ENCODE measurements at places on chromosomes 6 and 20.

- DNase-seq = peak; percentile 88
These were observed 104.3 kb downstream of the RNF144B start for GRCh38 chr6:18491308-18492045.

DNA sequence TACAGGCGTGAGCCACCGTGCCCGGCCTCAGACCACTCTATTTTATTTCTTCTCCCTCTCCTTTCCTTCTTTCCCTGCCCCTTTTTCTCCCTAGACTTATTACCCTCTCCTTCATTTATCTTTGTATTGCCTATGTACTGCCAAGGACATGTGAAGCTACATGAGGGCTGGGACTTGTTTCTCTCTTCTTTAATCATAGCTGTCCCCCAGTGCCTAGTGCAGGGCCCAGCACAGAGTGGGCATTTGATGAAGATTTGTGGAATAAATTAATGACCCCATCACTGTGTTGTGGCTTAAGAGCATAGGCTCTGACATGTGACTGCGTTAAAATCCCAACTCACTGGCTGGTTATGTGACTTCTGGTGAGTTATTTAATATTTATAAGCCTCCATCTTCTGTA lies 6.0 kb downstream of the DOK5 start:
- DNase-seq = no peak

DNA sequence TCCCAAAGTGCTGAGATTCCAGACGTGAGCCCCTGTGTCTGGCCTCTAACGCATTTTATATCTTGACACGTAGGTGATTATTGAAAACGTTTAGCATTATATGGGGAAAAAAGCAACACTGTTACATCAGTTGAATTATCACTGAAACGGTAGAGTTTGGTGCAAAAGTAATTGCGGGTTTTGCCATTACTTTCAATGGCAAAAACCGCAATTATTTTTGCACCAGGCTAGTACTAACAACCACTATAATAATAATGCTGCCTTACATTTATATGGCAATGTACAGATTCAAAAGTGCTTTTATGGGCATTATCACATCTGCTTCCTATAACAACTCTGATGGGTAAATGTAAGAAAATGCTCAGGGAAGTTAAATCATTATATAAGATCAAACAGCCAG lies 57.3 kb downstream of the OPRM1 start:
- no peak for DNase-seq

DNA sequence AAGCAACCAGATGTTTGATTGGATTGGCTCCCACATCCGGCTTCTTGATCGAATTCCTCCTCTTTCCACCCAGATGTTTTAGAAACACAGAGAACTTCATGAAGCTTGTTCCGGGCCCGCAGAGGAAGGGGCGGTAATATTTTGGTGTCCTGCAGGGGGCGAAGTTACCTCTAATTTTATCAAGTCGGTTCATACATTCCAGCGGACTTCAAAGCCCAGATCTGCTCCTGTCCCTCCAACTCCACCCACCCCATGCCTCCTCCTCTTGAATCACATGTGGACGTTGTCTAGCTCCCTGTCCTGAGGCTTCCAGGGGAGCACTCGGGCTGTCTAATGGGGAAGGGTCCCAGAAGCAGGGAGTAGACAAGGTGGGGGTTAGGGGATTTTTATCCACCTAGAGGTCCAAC lies 2.9 kb upstream of the BMP6 start:
- peak; percentile 77 for DNase-seq

- no peak for DNase-seq
These were observed 172.2 kb upstream of the SNX9 start for GRCh38 chr6:157650801-157651200.

DNA sequence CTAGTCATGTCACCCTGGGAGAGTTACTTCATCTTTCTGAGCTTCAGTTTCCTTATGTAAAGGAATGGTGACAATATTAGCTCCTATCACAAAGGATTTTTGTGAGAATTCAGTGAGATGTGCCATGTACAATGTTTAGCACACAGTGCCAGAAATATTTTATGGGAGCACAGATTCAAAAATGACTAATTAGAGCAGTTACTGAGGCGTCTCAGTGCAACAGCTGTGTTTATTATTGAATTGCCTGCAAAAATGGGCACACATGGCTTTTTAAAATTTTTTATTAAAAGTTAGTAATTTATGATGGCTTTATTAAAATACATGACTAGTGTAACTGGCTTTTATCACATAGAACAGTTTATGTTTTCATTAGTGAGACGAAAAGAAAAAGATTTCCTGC lies 134.3 kb upstream of the AHI1 start:
- no peak for DNase-seq

- DNase-seq = no peak
These were observed 23.0 kb downstream of the KCNK5 start for GRCh38 chr6:39206250-39206721.

DNA sequence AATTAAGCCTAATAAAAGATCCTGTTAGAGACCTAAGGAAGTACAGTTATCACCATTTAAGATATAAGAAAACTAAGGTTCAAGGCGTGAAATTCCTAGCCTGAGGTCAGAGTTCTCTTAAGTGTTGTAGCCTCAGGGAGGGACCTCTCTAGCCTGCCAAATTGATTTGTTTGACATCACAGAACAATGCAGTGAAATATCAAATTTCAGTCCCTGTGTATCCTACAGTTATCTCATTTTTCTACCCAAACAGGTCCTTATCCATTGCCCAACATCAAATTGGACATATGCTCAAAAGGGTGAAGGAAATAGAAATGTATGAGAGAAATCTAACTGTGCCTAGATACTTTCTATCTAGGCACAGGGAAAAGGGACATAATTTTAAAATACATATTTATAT lies 63.0 kb downstream of the NCOA7 start:
- DNase-seq = no peak

- DNase-seq = no peak
These were observed 34.0 kb downstream of the PREX1 start for GRCh38 chr20:48793776-48794175.

GRCh38 chr20:59728722-59729430 lies 124.5 kb downstream of the PHACTR3 start:
- DNase-seq = no peak

GRCh38 chr6:148332088-148332487 lies 10.6 kb upstream of the SASH1 start:
- DNase-seq = no peak

DNA sequence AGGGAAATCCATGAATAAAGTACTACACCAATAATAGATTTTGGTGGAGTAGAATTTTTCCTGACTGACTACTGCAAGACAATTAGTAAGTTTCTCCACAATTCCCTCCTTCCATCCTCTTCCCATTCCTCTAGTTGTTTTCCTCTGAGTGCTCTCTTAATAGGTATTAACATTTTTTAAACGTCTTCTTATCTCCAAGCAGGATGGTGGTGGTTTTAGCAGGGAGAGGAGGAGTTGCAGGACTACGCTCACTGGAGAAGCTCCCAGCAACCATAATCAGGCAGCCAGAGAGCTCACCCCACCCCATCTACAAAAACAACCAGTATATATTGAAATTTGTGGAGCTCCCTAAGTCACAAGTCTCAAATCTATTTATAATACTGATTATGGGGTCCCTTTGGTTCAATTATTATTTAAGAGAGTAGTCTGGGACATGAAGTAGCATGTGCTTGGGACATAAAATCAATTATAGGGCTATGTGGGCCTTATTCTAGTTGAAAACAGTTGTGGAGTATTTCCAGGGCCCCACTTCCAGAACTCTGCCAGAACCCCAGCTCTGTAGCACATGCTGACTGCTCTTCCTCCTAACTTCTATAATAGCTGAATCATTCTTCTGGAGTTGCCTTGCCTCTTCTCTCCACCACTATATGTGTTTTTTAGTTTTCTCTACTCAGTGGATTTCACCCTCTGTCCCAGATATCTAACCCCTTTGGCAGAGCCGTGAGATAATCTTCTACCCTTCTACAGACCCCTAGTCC lies 49.8 kb downstream of the MYB start:
- no peak for DNase-seq

DNA sequence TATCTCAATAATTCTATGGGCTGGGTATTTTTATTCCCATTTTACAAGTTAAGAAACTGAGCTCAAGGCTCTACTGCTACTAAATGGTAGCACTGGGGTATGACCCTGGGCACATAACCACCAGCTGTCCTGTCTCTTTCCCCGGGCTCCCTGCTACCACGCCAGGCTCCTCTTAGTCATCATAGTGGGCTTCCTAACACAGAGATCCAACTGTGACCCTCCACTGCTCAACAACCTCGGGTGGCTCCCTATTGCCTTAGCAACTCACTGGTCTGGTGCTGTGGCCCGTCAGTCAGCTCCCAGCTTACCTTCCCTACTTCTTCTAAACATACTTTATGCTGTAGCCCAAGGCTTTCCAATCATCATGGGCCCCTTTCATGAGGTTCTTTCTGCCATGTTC lies 4.5 kb downstream of the KIAA1755 start:
- no peak for DNase-seq

- no peak for DNase-seq
These were observed 98.3 kb downstream of the CDC5L start for GRCh38 chr6:44485601-44486401.

- DNase-seq = no peak
These were observed 142.5 kb upstream of the RUNX2 start for GRCh38 chr6:45185403-45186251.

DNA sequence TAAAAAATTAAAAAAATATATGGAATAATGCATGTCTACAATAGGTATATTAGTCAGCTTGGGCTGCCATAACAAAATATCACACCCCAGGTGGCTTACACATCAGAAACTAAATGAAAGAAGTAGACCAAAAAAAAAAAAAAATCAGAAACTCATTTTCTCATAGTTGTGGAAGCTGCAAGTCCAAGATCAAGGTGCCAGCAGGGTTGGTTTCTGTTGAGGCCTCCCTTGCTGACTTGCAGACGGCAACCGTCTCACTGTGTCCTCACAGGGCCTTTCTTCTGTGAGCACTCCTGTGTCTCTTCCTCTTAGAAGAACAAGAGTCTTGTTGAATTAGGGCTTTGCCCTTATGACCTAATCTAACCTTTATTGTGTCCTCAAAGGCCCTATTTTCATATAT lies 11.4 kb upstream of the GDAP1L1 start:
- no peak for DNase-seq

DNA sequence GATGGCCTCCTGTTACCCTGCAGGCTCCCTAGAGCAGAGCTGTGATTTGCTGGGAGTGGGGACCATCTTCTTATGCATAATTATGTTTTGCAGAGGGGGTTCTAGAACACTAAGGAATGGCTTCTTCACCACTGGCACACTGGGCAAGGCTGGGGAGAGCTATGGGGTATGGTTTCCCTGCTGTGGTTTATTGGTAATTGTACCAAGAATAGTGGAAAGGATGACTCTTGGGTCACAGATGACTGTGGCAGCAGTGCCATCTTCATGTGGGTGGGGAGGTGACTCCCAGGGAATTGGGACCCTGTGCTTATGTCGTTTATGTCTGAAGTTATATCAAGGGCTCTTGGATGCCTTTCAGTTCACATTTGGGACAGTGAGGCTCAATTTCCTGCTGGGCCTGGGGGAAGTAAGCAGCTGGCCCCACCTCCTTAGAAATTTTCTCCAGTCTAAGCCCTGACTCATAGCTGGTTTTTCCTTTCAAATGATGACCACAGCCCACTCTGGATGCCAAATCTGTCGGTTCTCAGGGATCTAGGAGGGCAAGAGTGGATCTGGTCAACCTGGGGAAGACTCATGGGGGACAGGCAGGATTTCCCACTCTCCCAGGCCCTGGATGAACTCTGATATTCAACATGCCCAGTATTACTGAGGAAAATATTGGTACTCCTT lies 230.8 kb downstream of the LRFN2 start:
- DNase-seq = peak; percentile 13

- DNase-seq = no peak
These were observed 156.6 kb downstream of the ZDHHC14 start for GRCh38 chr6:157537556-157537955.

DNA sequence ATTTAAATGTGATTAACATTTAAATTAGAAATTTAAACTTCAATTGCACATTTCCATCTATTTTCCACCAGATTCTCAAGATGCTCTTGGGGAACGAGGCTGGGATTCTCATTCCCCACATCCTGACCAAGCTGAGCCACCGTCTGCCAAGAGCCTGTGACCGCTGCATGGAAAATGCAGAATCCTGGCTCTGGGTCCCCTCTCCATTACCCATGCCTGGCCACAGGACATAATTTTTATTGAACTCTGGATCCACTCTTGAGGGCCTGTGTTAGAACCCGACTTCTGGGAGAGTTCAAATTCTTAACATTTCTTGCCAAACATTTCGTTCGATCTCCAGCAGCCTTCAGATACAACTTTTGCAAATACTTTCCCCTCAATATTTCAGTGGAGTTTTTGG lies 201.6 kb upstream of the SNX9 start:
- no peak for DNase-seq

- DNase-seq = peak; percentile 26
These were observed 41.6 kb downstream of the PLCG1 start for GRCh38 chr20:41178904-41179432.

GRCh38 chr20:12965212-12965869 lies 43.4 kb upstream of the SPTLC3 start:
- DNase-seq = no peak

GRCh38 chr20:6040958-6041807 lies 12.7 kb downstream of the LRRN4 start:
- DNase-seq = no peak

DNA sequence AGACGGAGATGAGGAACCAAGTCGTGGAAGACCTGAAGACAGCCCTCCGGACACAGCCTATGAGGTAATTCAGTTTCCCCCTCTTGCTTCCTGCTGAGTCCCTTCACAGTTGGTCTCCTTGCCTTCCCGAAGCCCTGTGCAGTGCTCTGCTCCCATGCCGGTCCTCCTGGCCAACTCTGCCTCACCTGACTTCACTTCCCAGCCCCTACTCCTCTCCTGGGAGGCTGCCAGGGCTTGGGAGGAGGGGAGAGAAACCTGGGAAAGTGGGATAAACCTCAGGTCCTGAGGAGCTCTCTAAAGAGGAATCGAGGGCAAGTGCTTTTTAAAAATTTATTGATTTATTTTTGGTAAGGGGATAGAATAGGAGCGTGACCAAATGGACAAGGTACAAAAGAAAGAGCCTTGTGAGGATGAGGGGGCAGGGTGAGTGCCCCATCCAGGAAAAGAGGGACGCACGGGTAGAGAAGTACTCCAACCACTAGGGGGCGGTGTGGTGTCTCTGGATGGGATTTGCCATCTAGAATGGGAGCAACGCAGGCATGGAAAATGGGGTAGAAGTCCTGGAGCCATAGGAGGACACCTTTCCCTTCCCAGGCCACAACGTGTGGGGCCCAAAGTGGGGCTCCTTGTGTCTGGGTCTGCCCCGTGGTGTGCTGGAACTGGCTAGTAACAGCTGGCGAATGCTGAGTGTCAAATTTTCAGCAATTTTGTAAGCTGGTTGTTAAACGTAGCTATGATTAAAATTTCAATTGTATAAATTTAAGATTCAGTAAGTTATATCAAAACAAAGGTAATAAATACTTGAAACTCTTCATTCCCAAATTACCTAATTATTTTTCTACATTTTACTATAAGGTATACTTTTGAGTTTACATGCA lies 69.0 kb downstream of the MOCS1 start:
- DNase-seq = peak; percentile 38

DNA sequence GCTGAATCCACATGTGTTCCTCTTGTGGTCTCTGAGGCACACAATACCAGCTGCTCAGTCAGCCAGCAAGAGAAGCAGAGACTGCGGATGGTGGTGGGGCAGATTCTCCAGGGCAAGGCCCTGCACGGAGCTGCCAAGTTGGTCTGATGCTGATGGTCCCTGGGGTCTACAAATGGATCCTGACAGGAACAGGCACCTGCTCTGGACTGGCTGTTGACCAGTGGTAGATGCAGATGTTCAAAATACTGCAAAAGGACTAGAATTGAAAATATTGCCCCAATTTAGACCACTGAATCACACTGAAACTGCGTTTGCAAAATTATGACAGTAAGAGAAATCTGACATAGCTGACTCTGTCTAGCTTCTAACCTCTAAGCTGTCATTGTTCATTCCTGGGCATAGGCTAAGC lies 29.6 kb upstream of the TUBB2A start:
- DNase-seq = no peak

GRCh38 chr20:19758501-19759331 lies 658 bp downstream of the RIN2 start:
- peak; percentile 56 for DNase-seq
